SK-MEL-5 (cell line): ENCODE measurements at places on chromosomes 5 and 9. TPM values are rescaled to one million over a fixed set of nuclear protein-coding genes. Genes with fewer than 3 reads are reported as not detected.

SPINK4 gene
- total RNA-seq: not detected in 2 replicates

DNA sequence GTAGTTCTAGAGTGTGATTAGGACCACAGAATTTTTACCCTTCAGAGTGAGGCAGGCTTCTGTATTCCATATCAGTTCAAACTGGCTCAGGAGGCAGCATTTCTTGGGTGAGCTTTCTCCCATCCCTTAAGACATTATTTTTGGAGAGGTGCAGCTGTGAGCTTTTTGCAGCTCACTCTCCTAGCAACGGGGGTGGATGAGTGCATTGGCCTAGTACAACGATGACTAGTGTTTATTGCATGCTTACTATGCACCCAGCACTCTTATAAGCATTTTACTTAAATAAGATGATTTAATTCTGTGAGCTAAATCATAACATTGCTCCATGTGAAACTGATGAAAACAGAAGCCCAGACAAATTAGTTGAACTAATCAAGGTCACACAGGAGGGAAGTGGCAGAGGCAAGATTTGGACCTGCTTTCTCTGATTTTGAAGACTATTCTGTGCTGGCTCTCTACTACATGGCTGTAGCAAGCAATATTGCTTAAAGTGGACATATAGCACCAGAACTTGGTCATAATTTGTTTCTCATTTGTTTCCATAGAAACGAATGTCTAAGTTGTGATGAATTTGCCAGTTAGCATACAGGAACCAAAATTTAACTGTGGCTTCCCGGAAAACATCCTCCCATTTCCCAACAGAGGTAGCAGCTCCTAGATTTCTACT, 372.1 kb upstream of the RIOK2 start:
- no peak for DNase-seq

- DNase-seq: no peak
Observed at GRCh38 chr5:99109894-99110293, 181.1 kb upstream of the CHD1 start.

GRCh38 chr9:106467113-106467864, 395.7 kb upstream of the ZNF462 start:
- DNase-seq: no peak

- no peak for DNase-seq
Observed at GRCh38 chr9:81591791-81592190, 97.6 kb downstream of the TLE1 start.
